ENCODE measurements at places on chromosomes 2 and 18.

DNA sequence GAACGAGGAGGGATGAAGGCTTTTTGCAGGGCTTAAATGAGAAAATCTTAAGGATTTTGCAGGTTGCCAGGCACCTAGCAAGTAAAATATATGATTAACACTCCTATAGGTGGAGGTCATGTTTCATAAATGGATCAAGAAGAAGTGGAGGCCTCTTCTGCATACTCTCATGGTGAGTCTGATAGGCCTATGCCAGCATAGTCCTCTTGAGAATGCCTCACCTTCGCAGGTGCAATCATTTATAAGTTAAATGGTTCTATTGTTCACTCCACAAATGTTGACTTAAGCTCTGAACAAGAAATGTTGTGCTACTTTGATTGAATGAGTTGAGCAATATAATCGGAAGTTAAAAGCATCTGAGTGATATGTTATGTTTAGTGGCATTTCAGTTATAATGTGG, 12.1 kb downstream of the LRRTM1 start:
- no peak for DNase-seq

DNA sequence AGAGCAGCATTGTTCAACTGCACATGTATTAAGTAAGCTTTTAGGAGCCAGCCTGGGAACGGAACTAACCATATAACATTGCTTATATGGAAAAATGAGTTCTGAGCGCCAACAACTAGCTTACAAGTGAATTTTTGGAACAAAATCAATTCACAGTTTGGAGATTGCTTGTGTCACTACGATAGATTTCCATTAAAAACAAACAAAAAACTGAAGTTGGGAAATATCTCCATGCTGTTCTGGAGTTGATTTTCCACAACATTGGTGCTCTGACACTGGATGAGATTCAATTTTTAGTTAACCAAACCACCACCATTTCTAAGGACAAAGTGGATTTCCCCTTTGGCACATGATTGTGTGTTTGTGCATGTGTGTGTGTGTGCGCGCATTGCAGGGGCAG, 56.9 kb upstream of the ZNF397 start:
- DNase-seq, result no peak

- no peak for DNase-seq
Observed at GRCh38 chr2:235011929-235012631, 60.3 kb downstream of the SH3BP4 start.

- DNase-seq, result no peak
Observed at GRCh38 chr2:226118471-226119429, 680.9 kb downstream of the IRS1 start.

DNA sequence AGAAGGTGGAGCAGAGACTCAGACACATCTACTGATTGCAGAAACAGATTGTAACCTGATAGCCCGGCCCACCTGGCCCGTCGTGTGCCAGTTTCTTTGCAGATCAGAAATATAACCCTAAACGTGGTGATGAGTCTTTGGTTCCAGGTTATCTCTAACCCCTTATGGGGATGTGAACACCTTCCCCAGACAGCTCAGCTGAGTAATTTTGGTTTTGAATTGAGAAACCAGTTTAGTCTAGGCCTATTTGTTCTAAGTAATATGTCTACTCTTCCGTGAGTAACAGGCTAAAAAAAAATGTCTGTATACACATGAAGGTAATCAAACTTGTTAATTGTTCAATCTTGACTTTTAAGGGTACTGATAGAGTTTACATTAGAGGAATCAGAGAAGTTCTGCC, 35.7 kb downstream of the RASGRP3 start:
- no peak for DNase-seq

DNA sequence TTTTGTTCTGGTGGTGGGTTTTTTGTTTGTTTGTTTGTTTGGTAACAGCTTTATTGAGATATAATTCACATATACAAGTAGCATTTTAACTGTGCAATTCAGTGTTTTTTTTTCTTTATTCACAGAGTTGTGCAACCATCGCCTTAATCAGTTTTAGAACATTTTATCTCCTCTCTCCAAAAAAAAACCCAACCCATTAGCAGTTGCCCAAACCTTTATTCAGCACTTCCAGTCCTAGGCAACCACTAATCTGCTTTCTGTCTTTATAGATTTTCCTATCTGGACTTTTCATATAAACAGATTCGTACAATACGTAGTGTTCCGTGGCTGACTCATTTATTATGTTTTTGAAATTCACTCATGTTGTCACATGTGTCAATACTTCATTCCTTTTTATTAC, 38.7 kb downstream of the CCDC138 start:
- DNase-seq, result no peak

- no peak for DNase-seq
Observed at GRCh38 chr2:44360749-44361329, 455 bp downstream of the PREPL start.

DNA sequence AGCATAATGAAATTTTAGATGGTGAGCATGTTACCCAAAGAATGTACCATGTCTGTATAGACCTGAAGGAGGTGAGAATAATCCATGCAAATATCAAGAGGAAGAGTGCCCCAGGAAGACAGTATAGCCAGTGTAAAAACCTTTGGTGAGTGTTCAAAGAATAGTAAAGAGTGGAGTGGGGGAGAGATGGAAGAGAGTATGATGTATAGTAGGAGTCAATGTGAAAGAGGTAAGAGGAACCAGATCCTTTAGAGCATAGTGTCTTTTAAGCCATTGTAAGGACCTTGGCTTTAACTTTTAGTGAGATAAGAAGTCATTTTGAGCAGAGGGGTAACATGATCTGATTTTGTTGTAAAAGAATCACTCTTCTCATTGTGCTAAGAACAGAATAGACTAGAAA, 1052.3 kb upstream of the ZEB2 start:
- DNase-seq, result no peak

GRCh38 chr2:12417786-12418185, 298.9 kb upstream of the TRIB2 start:
- no peak for DNase-seq

DNA sequence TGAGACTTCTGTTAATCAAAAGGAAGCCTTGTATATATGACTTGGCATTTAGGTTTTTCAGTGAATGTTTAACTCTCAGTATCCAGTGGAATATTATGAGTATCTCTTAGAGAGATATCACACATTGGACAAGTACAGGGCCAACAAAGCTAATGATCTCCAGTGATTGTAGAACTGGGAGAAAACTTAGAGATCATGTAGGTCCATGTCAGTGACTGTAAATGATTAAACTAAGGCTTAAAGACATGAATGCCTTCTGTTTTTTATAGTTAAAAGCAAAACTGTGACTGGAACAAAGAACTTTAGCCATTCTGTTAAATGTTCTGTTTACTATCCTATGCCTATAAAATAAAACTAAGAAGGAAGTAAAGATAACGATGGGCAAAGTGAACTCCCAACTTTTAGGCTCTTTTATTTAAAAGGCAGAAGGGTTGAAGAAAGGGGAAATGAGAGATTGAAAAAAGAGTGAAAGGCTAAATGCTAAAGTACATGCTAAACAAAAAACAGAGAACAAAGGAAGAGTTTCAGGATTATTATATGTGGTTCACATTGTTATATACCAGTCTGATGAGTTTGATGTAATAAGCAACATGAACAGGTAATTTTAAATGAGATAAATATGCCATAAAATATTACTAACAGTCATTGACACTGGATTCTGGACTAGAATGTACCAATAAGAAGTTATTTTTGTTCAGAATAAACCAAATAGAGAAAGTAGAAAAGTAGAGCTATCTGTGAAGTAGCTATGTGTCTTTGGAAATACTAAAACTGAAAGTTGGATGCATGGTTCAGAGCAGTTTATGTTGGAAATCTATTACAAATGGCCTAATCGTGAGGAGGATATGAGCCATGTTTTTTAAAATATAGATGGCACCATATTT, 37.1 kb upstream of the TNFRSF11A start:
- no peak for DNase-seq

DNA sequence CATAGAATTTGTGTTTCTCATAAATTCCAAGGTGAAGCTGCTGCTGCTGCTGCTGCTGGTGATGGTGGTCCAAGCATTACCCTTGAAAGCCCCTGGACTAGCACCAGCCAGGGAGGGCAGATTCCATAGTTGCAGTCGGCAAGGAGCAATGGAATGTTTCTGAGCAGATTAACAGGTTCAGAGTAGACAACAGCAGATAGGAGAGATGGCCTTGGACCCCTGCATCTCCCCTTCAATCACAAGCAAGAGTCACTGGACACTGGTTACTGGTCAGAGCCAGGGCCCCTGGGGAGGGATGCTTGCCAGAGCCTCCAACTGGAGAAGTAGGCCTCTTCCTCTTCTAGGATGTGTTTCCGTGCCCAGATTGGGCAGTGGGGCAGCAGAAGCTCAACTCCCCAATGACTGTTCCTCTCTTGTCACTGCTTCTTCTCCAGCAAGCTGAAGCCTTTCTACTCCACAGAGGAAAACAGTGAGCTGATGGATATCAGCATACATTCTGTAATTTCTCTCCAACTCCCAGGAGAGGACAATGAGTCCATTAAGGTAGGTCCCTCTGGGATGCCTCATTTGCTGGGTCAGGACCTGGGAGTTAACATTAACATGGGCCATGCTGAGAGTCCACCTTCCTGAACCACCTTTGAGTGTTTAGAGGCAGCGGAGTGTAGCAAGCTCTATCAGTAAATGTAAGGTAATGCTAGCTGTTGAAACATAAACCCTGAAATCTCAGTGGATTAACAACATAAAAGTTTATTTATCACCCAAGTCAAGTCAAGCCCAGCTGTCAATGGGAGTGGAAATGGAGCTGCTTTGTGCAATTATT, 35.3 kb downstream of the MROH2A start:
- DNase-seq, result no peak

- no peak for DNase-seq
Observed at GRCh38 chr2:65292106-65292400, 64.4 kb downstream of the ACTR2 start.

DNA sequence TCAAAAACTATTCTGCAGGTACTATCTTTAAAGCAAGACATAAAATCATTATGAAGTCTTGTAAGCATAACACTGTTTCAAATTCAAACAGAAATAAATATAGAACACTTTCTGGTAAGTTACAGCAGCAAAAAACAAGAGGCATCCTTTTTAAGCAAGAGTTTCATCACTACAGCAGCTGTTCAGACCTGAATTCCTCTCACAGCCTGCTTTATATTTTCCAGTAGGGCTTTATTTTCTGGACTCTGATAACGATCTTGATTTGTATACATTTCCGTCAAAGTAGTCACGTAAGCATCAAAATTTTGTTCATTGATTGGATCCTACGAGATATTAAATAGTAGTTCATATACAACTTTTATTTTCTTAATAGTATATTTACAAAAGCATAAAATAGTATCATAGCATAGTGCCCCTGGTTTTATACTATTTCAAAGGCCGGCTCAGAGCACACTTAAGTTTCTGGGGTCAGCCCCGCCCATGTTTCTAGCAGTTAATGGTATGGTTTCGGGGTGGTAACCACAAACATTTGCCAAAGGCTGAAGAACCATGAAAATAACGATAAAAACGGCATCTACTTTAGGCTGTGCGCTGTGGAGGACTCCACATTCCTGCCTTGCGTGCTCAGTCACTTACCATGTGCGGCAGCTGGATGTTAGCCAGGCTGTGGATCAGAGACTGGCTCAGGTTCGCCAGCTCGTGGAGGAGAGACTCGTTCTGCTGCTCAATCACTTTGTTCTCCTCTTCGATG, 47.5 kb upstream of the PXDN start:
- no peak for DNase-seq

- no peak for DNase-seq
Observed at GRCh38 chr18:33123862-33124518, 316.5 kb downstream of the CCDC178 start.

- no peak for DNase-seq
Observed at GRCh38 chr2:121282800-121283385, 2.1 kb downstream of the TFCP2L1 start.

DNA sequence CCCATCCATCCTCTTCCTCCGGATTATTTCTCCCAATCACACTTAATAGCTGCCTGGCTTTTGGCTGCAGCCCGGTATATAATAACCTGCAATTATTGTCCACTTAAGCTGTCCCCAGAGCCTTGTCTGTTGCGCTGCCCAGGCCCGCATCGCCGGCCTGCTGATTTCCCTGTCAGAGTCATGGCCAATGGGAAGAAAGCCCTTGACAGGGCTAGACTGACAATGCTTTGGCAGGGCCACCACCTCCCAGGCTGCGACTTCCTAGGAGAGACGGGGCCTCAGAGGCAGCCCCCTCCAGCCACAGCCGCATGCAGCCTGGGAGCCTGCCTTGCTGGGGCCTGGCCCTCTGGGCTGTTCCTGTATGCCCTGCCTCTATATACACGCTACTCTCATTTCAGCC, 10.0 kb upstream of the CELF4 start:
- no peak for DNase-seq

- no peak for DNase-seq
Observed at GRCh38 chr2:239245872-239246721, 154.7 kb downstream of the HDAC4 start.

All from activated effector memory CD4-positive, alpha-beta T cell treated with Interleukin-2 at 50 U/mL for 16 hours (primary cell).